ENCODE measurements at places on chromosomes 2 and 18.
A peak's percentile ranks its signal among the peaks of the same experiment; 100 is the strongest.

DNA sequence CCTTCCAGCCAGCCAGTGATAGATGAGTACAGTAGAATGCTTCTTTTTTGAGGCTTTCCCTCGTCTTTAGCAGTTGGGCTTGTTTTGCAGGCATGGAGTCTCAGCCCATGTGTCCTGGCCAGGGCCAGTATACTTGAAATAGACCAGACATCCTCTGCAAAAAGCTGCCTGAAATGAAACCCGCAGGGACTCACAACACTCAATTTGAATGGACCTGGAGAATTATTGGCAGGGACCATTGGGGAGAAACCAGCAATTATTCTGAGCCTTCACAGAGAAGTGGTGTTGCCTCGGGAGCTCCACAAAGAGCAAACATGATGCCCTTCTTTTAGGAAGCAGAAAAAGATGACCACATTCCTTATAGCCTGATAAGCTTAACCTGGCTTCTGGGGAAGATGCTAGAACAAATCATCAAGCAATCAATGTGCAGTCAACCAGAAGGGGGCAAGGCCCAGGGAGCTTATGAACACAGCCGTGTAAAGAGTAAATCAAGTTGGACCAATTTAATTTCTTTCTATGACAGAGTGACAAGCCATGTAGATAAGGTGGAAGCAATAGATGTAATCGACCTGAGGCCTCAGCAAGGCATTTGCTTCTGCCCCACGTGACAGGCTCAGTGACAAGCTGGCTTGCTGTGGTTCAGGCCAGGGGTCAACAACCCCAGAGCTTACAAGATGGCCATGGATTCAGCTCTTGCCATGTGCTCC is 42.1 kb downstream of the BOD1L2 start:
- no peak for DNase-seq

- no peak for DNase-seq
Observed at GRCh38 chr2:118056165-118056534, 32.1 kb upstream of the INSIG2 start.

GRCh38 chr2:57050007-57050406 is 866.2 kb downstream of the CCDC85A start:
- no peak for DNase-seq

- peak; percentile 57 for DNase-seq
Observed at GRCh38 chr2:70086278-70086837, 919 bp upstream of the PCBP1 start.

DNA sequence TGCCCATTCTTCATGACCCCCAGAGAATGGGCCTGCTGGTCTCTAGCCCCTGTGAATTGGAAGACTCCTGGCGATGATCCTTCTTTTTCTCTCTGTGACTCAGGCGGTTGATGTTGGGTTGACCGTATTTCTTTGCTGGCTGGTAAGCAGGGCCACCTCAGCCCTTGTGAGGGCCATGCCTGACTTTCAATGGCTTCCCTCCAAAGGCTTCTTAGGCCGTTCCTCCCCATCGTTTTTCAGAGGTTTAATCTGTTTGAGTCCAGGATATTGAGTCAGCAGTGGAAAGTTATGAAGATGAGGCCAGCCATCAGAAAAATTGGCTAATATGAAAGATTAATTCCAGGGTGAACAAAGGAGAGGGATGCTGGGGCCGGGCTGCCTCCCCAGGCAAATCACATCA is 13.6 kb downstream of the HPCAL1 start:
- DNase-seq, result no peak

All from stimulated activated CD4-positive, alpha-beta T cell treated with anti-CD3 and anti-CD28 coated beads, Interleukin-15, amount 100 ng/mL, for 1 hour (primary cell).